Left hindlimb (tissue), 1 donor: ENCODE measurements at places on chromosomes 4 and X.

DNA sequence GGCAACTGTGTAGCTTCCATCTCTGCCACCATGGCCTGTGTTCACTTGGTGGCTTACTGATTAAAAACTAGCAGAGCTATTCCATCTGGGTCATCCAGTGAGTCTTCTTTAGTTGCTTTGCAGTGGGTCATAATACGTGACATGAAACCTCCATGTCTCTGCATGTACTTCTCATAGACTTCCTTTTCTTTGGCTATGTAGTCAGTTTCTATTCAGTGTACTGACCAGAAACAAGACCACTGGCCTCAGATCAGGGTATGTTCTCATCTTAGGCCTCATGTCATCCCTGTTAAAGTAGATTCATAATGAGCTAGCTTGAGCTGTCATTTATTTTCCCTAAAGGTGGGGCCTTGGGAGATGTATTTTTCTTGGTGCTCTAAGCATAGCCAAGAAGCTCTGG, 195.2 kb downstream of the CCNG2 start:
- DNase-seq: no peak

- DNase-seq: no peak
Observed at GRCh38 chr4:186249785-186250754, 15.9 kb upstream of the F11 start.

- DNase-seq: no peak
Observed at GRCh38 chr4:14856934-14857235, 145.4 kb upstream of the CPEB2 start.

- DNase-seq: no peak
Observed at GRCh38 chr4:184775854-184776555, 42.1 kb upstream of the CENPU start.

DNA sequence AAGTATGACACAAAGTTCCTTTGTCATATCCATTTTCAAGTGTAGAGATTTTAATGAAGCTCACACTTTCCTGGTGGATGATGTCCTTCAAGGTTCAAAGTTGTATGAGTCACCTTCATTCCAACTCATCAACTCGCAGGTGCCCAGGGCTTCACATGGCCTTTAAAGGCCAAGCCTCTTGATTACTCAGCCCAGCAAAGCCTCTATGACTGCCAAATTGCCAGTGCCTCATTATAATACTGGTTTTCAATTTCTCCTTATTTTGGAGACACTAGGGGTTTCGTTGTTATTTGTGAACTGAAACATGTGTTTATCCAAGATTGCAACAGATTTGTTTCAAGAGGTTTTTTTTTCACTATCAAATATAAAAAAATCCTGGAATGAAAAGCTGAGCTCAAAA, 45.9 kb upstream of the PPP3CA start:
- DNase-seq: no peak

- no peak for DNase-seq
Observed at GRCh38 chrX:24364851-24365538, 4.6 kb downstream of the SUPT20HL1 start.

GRCh38 chrX:71304561-71304960, 3.0 kb downstream of the ITGB1BP2 start:
- no peak for DNase-seq

GRCh38 chrX:155334486-155335336, at the start of gene CLIC2:
CLIC2 (minus strand) TSS chrX:155334614; CDS start chrX:155334427, 187 bp downstream.
- peak; percentile 77 for DNase-seq

- no peak for DNase-seq
Observed at GRCh38 chrX:71603618-71604017, 14.7 kb downstream of the CXCR3 start.

DNA sequence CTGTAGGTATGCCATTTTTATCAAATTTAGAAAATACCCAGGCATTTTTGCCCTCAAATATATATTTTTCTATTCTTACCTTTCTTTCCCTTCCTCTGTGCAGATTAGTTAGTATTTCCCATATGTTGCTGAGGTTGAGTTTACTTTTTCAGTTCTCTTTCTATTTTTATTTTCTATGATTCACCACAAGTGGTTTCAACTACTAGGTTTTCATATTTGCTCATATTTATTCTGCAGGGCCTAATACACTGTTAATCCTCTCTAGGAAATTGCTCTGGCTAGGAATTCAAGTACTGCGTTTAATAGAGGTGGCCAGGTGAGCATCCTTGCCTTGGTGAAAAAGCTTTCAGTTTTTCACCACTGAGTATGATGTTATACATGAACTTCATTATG, 1535.3 kb upstream of the PCDH10 start:
- DNase-seq: no peak

DNA sequence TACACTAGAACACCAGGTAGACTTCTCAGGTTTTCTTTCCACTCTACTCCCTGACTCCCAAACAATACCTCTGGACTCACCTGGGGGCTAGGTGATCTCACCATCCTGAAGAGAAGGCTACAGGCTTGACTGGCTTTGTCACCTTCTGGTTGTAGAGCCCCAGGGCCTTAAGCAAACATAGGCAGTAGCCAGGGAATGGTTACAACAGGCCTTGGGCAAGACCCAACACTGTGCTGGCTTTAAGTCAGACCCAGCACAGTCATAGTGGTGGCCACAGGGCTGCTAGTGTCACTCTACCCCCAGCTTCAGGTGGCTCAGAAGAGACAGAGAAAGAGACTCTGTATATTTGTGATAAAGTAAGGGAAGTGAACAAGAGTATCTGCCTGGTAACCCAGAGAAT, 118.1 kb upstream of the EMCN start:
- DNase-seq: no peak
